Airway epithelial cell (primary cell): ENCODE measurements at places on chromosomes 1 and 21. TPM values are rescaled to one million over a fixed set of nuclear protein-coding genes. Genes with fewer than 3 reads are reported as not detected.

RPRD2 gene
- total RNA-seq = 7.4 and 9.6 TPM in 2 replicates

NUP210L gene
- total RNA-seq = not detected in 2 replicates

TGFB2 gene
- total RNA-seq = 1.2 and 2.4 TPM in 2 replicates

CGN gene
- total RNA-seq = 5.8 and 10.7 TPM in 2 replicates

CCDC185 gene
- total RNA-seq = 0.07 TPM in 1 of 2 replicates, not detected in the other

PAQR7 gene
- 29.9 and 37.0 TPM in 2 replicates for total RNA-seq

CHRM3 gene
- under 0.01 TPM in 1 of 2 replicates, not detected in the other for total RNA-seq

PLA2G2C gene
- total RNA-seq = not detected in 2 replicates

PBX1 gene
- total RNA-seq = 4.6 and 6.7 TPM in 2 replicates

ATP1A4 gene
- not detected in 2 replicates for total RNA-seq

MPL gene
- not detected in 2 replicates for total RNA-seq

DNAJC6 gene
- total RNA-seq = 1.3 and 2.8 TPM in 2 replicates

MSH4 gene
- total RNA-seq = not detected in 2 replicates

TDRKH gene
- 7.2 and 8.7 TPM in 2 replicates for total RNA-seq

TSPEAR gene
- not detected in 2 replicates for total RNA-seq

UFC1 gene
- 43.8 and 68.1 TPM in 2 replicates for total RNA-seq

IGSF21 gene
- not detected in 2 replicates for total RNA-seq

SPRR5 gene
- total RNA-seq = 0.71 TPM in 1 of 2 replicates, not detected in the other

SRSF11 gene
- 43.7 and 65.4 TPM in 2 replicates for total RNA-seq

S100A8 gene
- 1,254 and 1,417 TPM in 2 replicates for total RNA-seq

LRRC8B gene
- total RNA-seq = 9.1 and 14.5 TPM in 2 replicates

TDRD10 gene
- not detected in 2 replicates for total RNA-seq

AGMAT gene
- total RNA-seq = 0.70 and 0.99 TPM in 2 replicates

AUNIP gene
- 6.5 and 9.7 TPM in 2 replicates for total RNA-seq

IFNLR1 gene
- 3.4 and 8.0 TPM in 2 replicates for total RNA-seq

KRTAP6-2 gene
- total RNA-seq = not detected in 2 replicates

CD1D gene
- total RNA-seq = 2.0 and 3.4 TPM in 2 replicates

GPBP1L1 gene
- total RNA-seq = 65.5 and 85.0 TPM in 2 replicates

CRYZL1 gene
- total RNA-seq = 12.1 and 16.1 TPM in 2 replicates

GLUL gene
- total RNA-seq = 1,006 and 1,084 TPM in 2 replicates

C1orf105 gene
- total RNA-seq = not detected in 2 replicates

DENND2D gene
- total RNA-seq = 15.0 and 15.1 TPM in 2 replicates

ITSN1 gene
- 15.9 and 17.9 TPM in 2 replicates for total RNA-seq

EGLN1 gene
- total RNA-seq = 21.6 and 24.1 TPM in 2 replicates

HES2 gene
- total RNA-seq = 173 and 201 TPM in 2 replicates

GSTM5 gene
- not detected in 2 replicates for total RNA-seq

DYNLT5 gene
- not detected in 2 replicates for total RNA-seq

THEM5 gene
- 0.99 and 2.3 TPM in 2 replicates for total RNA-seq

PTPN7 gene
- not detected in 2 replicates for total RNA-seq

REN gene
- total RNA-seq = not detected in 2 replicates

FCRL5 gene
- total RNA-seq = not detected in 2 replicates

DDAH1 gene
- 5.5 and 6.7 TPM in 2 replicates for total RNA-seq

GPA33 gene
- not detected in 2 replicates for total RNA-seq

GJA5 gene
- 0.07 and 3.0 TPM in 2 replicates for total RNA-seq

AKNAD1 gene
- 0.19 and 0.28 TPM in 2 replicates for total RNA-seq

C1orf87 gene
- total RNA-seq = not detected in 2 replicates

THEMIS2 gene
- 6.8 and 8.8 TPM in 2 replicates for total RNA-seq

GLIS1 gene
- 0.33 and 0.49 TPM in 2 replicates for total RNA-seq

PIGM gene
- 2.2 and 2.3 TPM in 2 replicates for total RNA-seq

ETNK2 gene
- total RNA-seq = 17.7 and 21.6 TPM in 2 replicates

SPRR2F gene
- total RNA-seq = 0.28 TPM in 1 of 2 replicates, not detected in the other

ANGPTL3 gene
- total RNA-seq = not detected in 2 replicates

ADGRB2 gene
- total RNA-seq = 1.3 and 1.4 TPM in 2 replicates

LRRC7 gene
- total RNA-seq = not detected in 2 replicates

NTMT2 gene
- total RNA-seq = not detected in 2 replicates

OR2AK2 gene
- total RNA-seq = not detected in 2 replicates
